ENCODE measurements at places on chromosomes 6 and 20. TPM values are rescaled to one million over a fixed set of nuclear protein-coding genes. Genes with fewer than 3 reads are reported as not detected.

BNIP5 gene
- 0.04 TPM for total RNA-seq

KCNQ2 gene
- total RNA-seq: 0.61 TPM

MEI4 gene
- total RNA-seq: not detected

YTHDF1 gene
- 56.2 TPM for total RNA-seq

GRM1 gene
- total RNA-seq: not detected

STX11 gene
- total RNA-seq: 2.4 TPM

WFDC10B gene
- total RNA-seq: not detected
